ENCODE measurements at places on chromosomes 6 and 20. TPM values are rescaled to one million over a fixed set of nuclear protein-coding genes. Genes with fewer than 3 reads are reported as not detected.

Gene HCRTR2
- polyA plus RNA-seq = not detected

Gene ZC3H12D
- not detected for polyA plus RNA-seq

Gene PACSIN1
- polyA plus RNA-seq = 10.3 TPM

Gene E2F1
- polyA plus RNA-seq = 2.5 TPM

Gene RBM24
- polyA plus RNA-seq = not detected

Measured in immature natural killer cell (primary cell).